ENCODE measurements at places on chromosomes 6 and 20. TPM values are rescaled to one million over a fixed set of nuclear protein-coding genes. Genes with fewer than 3 reads are reported as not detected.

Gene SMLR1
- total RNA-seq: not detected

Gene OR12D3
- not detected for total RNA-seq

- no peak for DNase-seq
Measured at GRCh38 chr6:142458836-142459235, 157.0 kb downstream of the ADGRG6 start.

- DNase-seq: no peak
Measured at GRCh38 chr6:43435682-43436437, 8.5 kb downstream of the ABCC10 start.

GRCh38 chr6:161422710-161423680, 149.1 kb upstream of the AGPAT4 start:
- DNase-seq: no peak
